ENCODE measurements at places on chromosomes 5 and 9.

DNA sequence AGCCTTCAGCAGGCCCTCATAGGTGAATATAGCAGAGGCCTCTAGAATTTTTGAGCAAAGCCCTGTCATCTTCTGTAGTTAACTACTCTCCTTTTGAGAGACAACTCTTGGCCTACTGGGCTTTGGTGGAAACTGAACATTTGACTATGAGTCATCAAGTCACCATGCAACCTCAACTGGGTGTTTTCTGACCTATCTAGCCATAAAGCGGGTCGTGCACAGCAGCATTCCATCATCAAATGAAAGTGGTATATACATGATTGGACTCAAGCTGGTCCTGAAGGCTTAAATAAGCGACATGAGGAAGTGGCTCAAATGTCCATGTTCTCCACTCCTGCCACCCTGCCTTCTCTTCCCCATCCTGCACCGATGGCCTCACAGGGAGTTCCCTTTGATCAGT lies 1115.5 kb downstream of the TAF11L14 start:
- DNase-seq = no peak

DNA sequence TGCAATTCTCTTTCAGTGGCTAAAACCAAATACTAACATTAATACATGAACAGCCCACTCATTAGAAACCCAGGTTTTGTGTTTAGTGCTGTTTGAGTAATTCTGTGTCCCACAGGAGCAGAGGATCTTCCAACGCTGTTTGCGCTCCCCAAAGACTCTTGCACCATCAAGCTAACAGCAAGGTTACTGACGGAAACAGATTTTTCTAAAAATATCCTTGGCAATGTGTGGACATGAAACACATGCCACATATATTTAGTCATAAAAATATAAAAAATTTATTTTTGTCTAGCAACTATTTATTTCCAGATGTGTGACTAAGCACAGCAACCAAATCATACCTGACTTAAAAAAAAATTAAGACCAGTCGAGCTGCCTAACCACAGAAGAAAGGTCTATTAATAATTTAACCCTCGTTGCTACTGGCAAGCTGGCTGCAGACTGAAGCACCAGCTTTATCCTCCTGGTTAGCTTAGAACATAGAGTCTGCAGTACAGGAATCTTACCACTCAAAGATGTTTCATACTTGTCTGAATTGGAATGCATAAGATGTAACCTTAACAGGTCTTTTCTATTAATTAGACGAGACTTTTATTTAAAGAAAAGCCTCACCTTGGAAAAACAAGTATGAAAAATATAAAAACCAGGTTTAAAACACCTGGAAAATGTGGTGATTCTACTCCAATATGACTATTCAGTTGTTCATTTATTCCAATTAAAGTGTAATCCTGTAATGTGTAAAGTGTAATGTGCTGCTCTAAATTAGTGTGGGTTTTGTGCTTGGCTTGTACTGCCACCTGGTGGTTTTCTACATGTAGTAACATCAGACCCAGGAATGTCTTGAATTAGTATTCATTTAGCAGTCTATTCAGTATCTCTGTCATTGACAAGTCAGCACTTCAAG lies 272.5 kb downstream of the EPB41L4A start:
- peak; percentile 92 for DNase-seq

DNA sequence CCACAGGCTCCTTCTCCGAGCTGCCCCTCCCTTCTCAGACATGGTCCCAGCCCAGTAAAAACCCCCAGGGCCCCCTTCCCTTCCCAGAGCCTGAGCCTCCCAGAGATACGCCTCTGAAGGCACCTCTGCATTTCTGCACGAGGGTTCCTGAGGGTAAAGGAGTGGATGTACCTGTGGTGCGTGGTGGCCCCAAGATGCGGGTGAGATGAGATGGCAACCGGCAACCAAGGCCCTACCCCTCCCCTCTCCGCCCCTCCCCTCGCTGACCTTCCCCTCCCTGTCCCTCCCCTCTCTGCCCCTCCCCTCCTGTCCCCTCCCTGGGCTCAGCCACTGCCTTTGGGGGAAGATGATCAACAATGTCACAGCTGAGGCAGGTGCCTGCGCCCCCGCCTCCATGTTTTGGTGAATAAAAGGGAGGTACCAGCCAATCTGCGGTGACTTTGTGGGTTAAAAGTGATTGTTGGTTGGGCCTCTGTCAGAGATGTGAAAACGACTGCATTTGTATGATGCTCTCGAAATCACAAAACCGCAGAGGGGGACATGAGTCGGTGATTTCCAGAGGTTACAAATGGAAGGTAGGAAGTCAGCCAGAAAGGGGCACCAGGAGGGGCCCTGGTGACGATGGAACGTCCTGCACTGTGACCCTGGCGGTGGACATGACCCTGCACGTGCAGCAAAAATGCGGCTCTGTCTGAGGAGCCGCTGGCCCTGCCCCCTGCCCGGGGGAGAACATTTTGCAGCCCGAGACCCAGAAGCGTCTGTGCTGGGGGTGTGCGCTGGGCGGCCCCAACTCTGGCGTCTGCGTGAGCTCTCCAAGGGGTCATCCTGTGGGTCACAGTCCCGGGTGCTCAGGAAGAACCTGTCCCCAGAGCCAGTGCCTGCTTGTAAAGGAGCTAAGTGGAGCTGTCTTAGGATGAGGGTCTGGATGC lies 3.7 kb downstream of the LCN9 start:
- DNase-seq = no peak

- DNase-seq = no peak
Observed at GRCh38 chr5:61030163-61030482, 85.1 kb downstream of the NDUFAF2 start.

DNA sequence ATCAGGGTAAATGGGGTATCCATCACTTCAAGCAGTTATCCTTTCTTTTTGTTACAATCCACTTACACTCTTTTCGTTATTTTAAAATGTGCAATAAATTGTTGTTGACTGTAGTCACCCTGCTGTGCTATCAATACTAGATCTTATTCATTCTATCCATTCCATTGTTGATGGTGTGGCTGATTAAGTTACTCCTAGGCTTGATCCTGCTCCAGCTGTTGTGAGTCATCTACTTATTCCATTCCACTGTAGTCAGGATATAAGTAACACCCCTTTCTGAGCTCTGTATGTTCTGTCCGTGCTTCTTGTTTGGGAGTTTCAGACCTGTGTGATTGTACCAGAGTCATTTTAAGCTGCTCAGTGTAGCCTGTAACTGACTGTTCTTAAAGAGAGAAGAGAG lies 122.5 kb upstream of the RUSC2 start:
- peak; percentile 8 for DNase-seq

- no peak for DNase-seq
Observed at GRCh38 chr5:418162-419121, 24.5 kb upstream of the EXOC3 start.

DNA sequence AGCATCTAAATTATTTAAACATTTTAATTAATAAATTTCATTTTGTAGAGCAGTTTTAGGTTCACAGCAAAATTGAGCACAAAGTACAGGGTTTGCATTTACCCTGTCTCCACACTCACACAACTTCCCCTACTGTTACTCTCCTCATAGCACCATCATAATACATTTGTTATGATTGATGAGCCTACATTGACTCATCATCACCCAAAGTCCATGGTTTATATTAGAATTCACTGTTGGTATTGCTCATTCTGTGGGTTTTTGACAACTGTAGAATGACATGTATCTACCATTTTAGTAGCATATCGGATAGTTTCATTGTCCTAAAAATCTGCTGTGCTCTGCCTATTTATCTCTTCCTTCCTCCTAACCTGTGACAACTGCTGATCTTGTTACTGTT lies 411.1 kb upstream of the MPDZ start:
- no peak for DNase-seq

DNA sequence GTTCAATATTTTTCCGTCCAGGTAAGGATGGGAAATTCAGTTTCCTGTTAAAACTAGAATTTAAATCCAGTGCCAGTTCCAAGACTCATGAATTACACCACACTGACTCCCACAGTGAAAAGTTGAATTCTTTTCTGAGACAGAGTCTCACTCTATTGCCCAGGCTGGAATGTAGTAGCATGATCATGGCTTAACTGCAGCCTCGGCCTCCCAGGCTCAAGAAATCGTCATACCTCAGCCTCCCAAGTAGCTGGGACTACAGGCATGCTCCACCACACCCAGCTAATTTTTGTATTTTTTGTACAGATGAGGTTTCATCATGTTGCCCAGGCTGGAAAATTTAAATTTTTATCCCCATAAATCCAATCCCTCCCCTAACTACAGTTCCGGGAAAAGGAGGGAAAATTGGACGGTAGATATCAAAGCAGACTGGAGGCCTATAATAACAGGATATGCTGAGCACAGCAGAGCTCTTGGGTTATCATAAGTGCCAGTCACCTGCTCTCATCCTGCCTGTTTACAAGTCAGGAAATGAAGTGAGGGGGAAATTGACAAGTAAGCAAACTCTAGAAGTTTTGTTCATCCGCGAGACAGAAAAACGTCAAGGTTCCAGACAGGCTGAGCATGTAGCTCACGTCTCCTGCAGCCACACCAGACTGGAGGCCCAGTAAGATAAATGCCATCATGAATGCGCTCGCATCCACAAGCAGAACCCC lies 105.7 kb downstream of the UGCG start:
- DNase-seq = no peak

DNA sequence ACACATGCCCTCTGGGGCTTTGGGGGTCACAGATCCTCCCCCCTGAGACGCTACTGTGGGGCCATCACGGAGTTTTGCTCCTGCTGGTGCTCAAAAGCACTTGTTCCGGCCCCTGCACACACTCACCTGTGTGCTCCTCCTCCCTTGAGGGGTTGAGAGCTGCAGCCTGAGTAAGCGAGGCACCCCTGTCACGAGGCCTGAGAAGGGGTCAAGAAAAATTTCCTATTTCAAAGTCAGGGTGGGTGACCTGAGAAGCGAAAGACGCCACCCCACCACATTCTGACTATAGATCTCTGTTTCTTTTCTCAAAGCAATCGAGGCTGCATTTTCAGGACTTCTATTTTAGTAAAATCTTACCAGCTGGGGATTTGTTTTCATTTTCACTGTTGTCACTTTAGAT lies 138.5 kb downstream of the DCP2 start:
- DNase-seq = no peak

DNA sequence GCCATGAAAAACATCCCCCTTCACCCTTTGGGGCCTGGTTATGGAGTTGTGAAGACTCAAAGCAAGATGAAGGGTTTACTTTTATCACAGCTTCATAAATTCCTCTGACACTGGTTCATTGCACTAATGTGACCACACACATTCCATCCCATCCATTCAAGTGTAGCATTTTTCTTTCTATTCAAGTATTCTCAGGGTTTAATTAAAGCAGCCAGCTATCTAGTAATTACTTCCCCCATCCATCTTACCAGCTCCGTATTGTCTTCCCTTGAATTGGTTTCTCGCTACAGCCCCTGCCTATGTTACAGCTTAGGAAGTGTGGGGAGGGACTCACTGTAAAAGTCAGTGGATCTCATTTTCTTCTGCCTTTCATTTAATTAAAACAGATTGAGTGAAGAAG lies 387.0 kb upstream of the RFX3 start:
- peak; percentile 82 for DNase-seq

DNA sequence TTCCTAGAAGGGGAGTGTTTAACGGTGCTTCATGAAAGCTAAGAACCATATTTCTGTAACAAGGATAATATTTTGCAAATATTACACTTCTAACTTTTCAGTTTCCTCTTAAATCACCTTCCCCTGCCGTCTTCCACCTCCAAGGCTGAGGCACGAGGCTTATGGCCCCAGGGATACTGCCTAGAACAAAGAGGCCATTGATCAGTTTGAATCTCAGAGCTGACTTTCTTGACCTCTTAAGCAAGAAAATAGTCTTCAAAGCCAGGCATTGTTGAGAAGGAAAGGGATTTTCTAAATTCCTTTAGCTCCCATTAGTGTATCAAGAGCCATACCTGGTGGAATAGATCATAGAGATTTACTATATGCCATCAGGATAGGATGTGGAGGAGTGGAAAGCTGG lies 566.2 kb downstream of the BNC2 start:
- peak; percentile 23 for DNase-seq

DNA sequence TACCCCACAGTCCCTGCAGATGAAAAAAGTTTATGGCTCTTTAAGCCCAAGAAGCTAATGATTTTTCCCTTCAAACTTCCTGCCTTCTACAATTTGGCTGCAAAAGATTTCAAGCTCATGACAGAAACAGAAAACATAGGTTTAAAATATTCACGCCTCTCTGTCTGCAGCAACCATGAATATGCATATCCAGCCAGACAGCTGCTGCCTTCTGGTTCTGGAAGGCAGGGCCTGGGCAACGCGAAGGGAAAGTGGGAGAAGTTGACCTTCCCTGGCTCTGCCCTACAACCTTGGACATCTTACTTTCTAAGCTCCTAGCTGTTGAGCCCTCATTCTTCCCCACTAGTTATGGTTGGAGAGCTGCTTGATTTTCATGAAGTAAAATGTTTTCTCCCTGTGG lies 64.8 kb upstream of the CLINT1 start:
- no peak for DNase-seq

- no peak for DNase-seq
Observed at GRCh38 chr5:153974813-153975163, 63.9 kb downstream of the FAM114A2 start.

GRCh38 chr9:103700195-103700962 lies 393.7 kb upstream of the SMC2 start:
- peak; percentile 18 for DNase-seq

DNA sequence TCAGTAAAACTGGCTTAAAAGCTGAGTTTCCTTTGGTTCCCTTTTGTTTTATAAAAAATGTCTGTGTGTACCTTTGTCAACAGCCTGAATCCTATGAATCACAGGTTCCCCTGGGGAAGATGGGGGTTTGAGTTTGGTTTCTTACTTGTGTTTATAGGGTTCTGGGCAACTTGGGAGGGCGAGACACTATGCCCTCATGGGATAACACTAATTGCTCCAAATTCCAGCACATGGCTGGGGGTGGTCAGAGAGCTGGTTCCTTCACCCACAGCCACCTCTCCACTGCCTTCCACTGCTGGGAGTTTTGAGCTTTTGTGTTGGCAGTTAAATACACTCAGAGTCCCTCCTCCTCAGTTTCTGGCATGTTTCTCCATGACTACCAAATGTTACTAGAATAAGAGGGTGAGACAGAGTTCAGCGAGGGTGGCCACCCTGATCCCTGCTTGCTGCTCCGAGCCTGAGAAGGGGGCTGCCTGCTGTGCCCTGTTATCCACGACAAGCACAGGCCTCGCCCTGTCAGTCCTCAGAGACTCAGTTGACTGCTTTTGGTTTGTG lies 83.0 kb upstream of the EPB41L4B start:
- peak; percentile 34 for DNase-seq

DNA sequence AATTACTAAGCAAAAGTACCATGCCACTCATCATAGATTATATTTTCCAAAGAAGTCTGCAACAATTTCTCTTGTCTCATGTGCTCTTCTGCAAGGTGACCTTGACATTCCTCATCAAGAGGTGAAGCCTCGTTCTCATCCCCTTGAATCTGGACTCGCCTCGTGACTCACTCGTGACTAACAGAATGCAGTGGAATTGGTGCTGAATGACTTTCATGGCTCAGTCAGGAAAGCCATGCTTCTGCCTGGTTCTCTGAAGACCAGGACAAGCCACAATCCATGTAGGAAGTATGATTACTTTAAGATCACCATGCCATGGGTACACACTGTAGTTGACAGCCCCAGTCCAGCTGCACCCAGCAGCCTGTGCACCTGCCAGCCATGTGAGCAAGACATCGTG lies 335.8 kb downstream of the GADD45G start:
- no peak for DNase-seq

GRCh38 chr5:171482434-171482730 lies 62.9 kb downstream of the FGF18 start:
- DNase-seq = no peak

- peak; percentile 91 for DNase-seq
Observed at GRCh38 chr9:127589955-127590370, 22.1 kb upstream of the STXBP1 start.
